ENCODE measurements at places on chromosomes 3 and 15.

DNA sequence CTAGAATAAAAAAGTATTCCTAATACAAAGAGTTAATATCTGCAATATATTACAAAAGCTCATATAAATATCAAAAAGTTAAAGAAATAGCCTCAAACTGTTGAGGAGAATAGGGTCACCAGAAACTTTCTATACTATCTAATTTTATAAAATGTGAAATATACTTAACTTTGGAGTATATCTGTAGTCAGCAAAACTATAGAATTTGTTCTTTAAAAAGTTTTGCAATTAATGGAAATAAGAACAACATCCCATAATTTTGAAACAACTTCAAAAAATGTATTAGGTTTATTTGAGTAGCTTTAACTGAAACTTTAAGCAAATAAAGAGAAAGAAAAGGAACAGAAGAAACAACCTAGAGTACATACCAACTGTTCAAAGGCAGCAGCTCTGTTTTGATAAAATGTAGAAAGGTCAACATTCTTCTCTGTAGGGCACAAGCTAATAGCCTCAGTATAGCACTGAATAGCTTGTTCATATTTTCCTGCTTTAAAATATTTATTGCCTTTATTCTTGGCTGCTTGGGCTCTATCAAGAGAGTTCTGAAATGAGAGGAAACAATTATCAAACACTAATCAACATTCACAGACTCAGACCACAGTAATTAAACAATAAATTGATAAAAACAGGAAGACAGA is 14.3 kb downstream of the TOMM70 start:
- no peak for DNase-seq

DNA sequence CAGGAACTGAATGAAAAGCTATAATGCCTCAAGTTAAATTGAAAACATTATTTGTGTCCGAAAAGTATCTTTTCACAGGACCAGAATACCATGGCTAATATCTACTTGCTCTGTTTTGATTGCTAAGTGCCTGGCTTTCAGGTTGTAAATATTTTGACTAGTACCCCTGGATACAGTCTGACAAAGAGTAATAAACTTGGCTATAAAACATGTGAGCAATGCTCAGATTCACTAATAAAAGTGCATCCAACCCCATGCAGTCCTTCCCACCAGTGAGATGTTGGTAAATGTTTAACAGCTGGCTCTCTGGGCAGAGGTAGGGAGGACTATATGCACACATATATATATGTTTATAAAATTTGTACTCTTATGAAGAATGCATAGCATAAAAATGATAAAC is 281.8 kb upstream of the TGFBR2 start:
- DNase-seq = no peak

DNA sequence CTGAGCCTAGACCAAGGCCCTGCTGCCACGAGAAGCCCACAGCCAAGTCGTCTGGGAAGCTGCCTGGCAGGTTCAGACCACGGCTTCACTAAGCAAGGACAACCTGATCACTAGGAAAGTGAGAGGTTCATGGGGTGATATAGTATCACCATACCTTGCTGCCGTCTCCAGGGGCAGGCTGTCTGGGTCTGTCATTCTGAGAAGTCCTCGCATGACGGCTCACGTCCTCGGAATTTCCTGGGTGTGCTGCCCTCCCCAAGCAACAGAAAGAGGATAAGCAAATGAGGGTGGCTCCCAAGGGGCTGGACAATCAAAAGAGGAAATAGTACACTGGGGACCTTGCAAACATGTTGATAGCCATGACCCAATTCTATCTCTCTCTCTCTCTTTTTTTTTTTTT is 207.4 kb upstream of the IGF1R start:
- no peak for DNase-seq

DNA sequence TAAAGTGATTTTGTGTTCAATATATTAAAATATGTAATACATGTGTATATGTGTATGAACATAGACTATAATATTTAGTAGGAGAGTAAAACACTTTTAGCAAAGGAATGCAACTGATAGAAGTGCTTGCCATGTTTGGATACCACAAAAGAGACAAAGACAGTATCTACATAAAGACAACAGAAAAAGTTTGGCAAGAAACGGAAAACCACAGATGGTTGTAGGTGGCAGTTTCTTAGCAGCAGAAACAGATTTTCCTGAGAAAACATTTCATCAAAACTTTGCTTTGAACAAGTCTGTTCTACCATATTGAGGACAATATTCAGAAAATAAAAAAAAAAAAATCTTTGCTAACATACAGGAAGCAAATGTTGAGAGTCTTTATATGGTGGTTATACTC is 1560.4 kb upstream of the GBE1 start:
- DNase-seq = no peak

- DNase-seq = no peak
Measured at GRCh38 chr3:160709477-160710182, 32.7 kb downstream of the ARL14 start.

- no peak for DNase-seq
Measured at GRCh38 chr3:17372362-17373210, 369.8 kb downstream of the TBC1D5 start.

DNA sequence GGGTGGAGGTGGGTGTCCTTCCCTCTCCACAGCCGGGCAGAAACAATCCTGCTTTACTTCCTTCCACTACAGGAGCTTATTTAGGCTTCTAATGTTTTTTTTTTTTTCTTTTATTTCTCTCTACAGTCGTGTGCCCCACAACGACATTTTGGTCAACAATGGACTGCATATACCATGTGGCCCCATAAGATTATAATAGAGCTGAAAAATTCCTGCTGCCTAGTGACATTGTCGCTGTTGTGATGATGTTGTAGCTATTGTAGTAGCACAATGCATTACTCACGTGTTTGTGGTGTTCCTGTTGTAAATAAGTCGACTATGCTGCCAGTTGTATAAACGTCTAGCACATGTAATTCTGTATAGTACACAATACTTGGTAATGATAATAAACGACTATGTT is 153.7 kb downstream of the IL20RB start:
- no peak for DNase-seq

DNA sequence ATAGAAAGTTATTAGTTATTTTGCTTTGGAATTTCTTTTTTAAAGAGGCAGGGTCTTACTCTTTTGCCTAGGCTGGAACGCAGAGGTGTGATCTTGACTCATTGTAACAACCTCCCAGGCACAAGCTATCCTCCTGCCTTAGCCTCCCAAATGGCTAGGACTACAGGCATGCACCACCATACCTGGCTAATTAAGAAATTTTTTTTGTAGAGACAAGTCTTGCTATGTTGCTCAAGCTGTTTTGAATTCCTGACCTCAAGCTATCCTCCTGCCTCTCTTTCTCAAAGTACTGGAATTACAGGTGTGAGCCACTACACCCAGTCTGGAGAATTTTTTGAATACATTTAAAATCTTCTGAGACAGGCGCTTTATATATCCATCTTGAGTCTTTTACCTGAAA is 49.5 kb downstream of the IQGAP1 start:
- no peak for DNase-seq

GRCh38 chr3:189269365-189269764 is 97.6 kb downstream of the TPRG1 start:
- no peak for DNase-seq

DNA sequence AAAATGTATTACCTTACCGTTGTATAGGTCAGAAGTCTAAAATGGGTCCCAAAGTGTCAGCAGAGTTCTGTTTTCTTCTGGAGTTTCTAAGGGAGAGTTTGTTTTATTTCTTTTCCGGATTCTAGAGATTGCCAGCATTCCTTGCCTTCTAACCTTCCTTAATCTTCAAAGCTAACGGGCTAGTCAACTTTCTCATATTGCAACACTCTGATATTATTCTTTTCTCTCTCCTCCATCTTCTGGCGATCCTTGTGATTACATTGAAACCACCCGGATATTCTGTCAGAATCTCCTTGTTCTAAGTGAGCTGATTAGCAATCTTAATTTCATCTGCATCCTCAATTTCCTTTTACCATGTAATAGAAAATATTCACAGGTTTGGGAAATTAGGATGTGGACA is 36.2 kb upstream of the AADACL2 start:
- DNase-seq = no peak

GRCh38 chr15:88376574-88377174 is 90.5 kb downstream of the MRPL46 start:
- no peak for DNase-seq

DNA sequence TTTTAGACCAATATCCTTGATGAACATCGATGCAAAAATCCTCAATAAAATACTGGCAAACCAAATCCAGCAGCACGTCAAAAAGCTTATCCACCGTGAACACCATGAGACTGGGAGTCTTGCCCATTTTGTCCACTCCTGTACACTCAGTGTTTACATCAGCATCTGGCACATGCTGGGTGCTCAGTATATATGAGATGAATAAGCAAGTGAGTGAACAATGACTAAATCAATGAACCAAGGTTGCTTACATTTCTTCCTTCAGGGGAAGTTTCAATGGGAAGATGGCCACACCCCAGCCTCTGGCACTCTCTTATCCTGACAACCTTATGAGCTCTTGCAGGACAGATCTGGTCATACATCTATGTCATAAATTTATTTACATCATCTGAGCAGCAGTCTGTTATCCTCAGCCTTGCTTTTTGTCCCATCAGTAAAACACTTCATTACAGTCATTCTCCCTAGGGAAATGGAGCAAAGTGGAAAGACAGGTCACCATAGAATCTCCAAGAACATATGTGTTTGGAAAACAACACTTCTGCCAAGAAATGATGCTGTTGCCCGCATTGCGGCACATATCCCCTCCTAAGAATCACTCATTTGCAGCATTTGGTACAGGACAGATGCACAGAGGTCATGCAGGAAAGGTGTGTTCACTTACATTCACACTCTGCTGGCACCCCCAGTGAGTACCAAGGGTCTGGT is 171.8 kb upstream of the EIF1B start:
- DNase-seq = no peak

DNA sequence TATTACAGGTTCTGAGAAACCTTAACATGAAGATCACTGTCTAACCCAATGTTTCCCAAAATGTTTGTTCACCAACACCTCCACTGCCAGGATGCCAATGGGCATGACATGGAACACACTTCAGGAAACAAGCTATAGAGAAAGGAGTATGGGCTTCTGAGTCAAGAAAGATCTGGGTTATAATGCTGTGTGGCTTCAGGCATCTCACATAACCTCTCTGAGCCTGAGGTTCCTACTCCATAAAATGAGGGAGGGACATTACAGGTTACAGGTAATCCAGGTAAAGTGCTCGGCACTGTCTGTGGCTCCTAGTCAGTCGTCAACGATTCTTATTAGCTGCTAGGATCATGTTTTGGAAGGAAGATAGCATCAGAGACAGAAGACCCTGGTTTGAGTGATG is 126.4 kb upstream of the SMAD3 start:
- DNase-seq = no peak

GRCh38 chr3:106212665-106213222 is 343.9 kb upstream of the CBLB start:
- no peak for DNase-seq

- DNase-seq = no peak
Measured at GRCh38 chr15:34657469-34658127, 74.1 kb upstream of the GOLGA8B start.

- DNase-seq = no peak
Measured at GRCh38 chr3:13504161-13504831, 24.2 kb downstream of the HDAC11 start.

GRCh38 chr3:123743121-123743520 is 141.0 kb downstream of the MYLK start:
- no peak for DNase-seq

DNA sequence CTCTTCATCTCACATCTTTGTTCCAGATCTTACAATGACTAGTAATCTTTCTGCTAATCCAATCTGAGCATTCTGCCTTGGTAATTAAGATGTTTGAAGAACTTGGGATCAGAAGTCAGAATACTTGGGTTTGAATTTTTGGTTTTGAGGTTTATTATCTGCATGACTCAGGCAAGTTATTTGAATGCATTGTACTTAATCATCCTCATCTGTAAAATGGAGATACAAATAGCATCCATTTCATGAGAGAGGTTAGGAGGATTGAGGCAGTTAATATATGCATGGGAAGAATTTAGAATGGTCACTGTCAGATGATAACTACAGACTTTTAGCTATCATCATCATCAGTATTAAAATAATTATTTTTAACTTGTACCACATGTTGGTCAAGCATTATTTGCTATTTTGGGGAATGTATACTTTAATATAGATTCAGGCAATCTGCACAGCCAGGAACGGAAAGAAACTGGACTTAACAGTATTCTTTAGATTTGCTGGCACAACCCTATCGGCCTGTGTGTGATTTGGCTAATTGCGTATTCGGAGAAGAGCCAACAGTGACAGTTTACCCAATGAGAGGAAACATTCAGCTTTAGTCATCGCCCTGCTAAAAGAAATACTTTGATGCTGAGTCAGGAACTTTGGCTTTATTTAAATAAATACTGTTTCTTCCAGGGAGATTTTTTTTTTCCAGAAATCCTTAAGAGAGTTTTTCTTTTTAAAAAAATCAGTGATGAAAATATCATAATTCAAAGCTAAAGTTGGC is 600.0 kb downstream of the ROBO1 start:
- DNase-seq = no peak

GRCh38 chr3:13020159-13020750 is 53.0 kb downstream of the IQSEC1 start:
- no peak for DNase-seq

DNA sequence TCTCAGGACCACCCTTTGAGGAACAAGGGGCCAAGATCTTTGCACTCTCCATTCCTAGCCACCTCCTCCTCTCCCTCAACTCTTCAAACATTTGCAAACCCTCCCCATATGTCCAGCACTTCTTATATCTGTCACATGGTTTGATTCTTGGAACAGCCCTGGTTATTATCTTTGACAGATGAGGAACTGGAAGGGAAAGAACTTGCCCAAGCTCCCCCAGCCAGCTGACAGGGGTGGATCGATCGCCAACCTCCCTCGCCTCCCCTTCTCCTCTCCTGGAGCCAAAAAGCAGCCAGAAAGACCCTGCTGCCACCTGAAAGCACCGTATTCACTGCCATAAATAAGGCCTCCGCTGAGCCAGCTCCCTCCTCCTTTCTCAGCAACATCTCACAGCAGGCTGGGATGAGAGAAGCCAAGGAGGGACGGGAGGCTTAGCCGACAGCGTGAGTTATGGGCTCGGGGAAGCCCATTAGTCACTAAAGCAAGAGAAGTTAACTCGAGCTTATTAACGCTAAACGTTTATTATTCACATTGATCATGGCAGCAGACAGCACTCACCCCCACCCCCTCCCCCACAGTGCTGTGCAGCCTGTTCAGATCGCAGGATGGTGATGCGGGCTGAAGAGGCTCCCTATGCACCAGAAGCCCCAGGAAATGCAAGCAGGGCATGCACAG is 22.2 kb upstream of the FGD5 start:
- no peak for DNase-seq

DNA sequence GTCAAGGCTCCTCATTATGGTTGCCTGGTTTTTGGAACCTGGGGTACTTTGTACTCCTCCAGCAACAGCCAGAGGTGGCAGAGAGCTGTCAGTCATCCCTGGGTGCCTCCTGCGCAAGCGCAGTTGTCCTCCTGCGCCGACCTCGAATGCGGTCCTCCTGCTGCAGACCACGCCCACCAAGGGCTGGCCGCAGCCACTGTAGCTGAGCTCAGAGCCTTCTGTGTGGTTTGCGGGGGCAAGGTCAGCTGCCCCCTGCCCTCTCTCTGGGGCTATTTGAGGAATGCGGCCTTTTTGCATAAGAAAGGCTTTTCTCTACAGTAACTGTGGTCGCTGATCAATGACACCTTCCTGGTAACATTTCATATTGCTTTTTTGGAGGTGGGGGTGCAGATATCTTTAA is 131.3 kb upstream of the SNRPN start:
- no peak for DNase-seq

Measured in memory B cell (primary cell).